ENCODE measurements at places on chromosomes 3 and 15. TPM values are rescaled to one million over a fixed set of nuclear protein-coding genes. Genes with fewer than 3 reads are reported as not detected.

DNA sequence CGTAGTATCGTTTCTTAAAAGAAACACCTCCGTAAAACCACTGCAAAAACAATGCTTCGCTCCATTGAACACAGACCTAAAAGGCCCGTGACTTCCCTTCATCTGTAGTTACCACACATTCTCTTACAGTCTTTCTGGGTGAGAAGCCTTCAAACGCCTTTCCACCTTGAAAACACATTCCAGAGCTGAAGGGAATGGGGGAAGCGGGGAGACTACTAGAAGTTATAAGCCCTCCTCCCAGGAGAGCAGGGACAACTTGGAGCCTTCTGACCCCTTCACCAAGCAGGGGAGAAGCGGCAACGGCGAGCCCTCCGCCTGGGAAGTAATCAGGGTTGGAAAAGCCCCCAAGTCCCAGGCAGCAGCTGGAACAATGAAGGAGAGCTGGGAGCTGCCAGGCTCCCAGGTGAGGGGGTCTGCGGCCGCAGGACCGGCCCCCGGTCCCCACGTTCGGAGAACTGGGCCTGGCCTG, 461 bp downstream of the SECISBP2L start:
- H3K4me1 ChIP-seq = peaks cover 3% of the 10 kb centered on the region
- H3K36me3 ChIP-seq = no peaks in the 10 kb centered on the region
- DNase-seq = peak; percentile 43
- peak overlapping the region; percentile 94 for H3K4me3 ChIP-seq
- peak overlapping the region; percentile 91 for H3K27ac ChIP-seq

- no peaks in the 10 kb centered on the region for H3K36me3 ChIP-seq
- no peaks in the 10 kb centered on the region for H3K27me3 ChIP-seq
- no peaks in the 10 kb centered on the region for H3K4me1 ChIP-seq
Measured at GRCh38 chr3:161540594-161540993, 44.0 kb downstream of the OTOL1 start.

- peak overlapping the region; percentile 35 for H3K27ac ChIP-seq
- H3K27me3 ChIP-seq = no peaks in the 10 kb centered on the region
- H3K4me1 ChIP-seq = peaks cover 33% of the 10 kb centered on the region
- H3K4me3 ChIP-seq = peak overlapping the region; percentile 16
- peak; percentile 47 for DNase-seq
Measured at GRCh38 chr3:151925419-151925818, 52.0 kb downstream of the SUCNR1 start.

Gene CPLX3
- total RNA-seq = not detected
